ENCODE measurements at places on chromosomes 6 and 20.

GRCh38 chr6:110537208-110538123, 61.1 kb upstream of the SLC22A16 start:
- DNase-seq: no peak

- DNase-seq: no peak
Measured at GRCh38 chr6:11950109-11950508, 62.0 kb upstream of the HIVEP1 start.

DNA sequence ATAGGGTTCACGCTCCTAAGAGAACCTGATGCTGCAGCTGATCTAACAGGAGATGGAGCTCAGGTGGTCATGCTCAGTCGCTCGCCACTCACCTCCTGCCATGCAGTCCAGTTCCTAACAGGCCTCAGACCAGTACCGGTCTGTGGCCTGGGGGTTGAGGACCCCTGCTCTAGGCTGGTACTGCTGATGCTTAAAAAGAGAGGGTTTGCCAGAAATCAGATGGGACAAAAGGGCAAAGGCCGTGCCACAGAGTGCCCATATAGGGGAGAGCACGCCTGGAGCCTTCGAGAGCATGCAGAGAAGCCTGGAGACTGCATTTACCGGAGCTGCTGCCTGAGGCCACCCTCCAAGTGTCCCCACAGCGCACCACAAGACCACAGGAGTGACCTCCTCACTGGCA, 75.5 kb downstream of the PTPN1 start:
- no peak for DNase-seq

GRCh38 chr6:13624871-13625288, 9.7 kb downstream of the NOL7 start:
- DNase-seq: no peak

GRCh38 chr6:41649596-41649995, 11.3 kb downstream of the MDFI start:
- DNase-seq: peak; percentile 17

- DNase-seq: no peak
Measured at GRCh38 chr20:62337558-62338293, 29.4 kb downstream of the LAMA5 start.

DNA sequence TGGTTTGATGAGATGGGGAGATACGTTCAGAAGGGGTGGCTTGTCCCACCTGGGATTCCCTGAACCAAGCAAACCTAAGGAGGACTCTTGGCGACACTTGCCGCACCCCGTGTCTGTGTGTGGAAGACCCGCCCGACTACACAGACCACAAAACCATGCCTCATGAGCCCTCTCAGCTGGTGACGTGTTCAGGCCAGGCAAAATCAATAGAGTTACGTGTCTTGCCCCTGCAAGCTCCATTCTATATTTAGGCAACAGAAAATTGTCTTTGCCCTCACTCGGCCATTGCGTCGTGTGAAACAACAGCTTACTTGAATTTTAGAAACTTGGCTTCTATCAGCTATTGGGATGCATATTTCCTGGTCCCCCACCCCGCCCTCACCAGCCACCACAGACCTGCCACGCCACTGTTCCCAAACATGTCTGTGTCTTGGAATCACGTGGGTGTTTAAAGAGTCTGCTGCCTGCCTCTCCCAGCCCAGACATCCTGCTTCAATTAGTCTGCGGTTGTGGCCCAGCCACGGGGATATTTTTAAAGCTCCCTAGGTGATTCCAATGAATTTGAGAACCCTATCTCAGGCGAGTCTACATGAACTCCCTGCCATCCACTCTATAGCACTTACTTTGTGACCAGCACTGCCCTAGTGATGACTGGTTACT, 279.2 kb upstream of the EXOC2 start:
- no peak for DNase-seq

- peak; percentile 50 for DNase-seq
Measured at GRCh38 chr6:169824848-169825557, 73.6 kb downstream of the ERMARD start.

GRCh38 chr6:27605401-27606342, 132.8 kb upstream of the ZNF184 start:
- no peak for DNase-seq

GRCh38 chr6:13527671-13528056, 40.3 kb upstream of the GFOD1 start:
- DNase-seq: no peak

GRCh38 chr6:17250237-17250636, 30.9 kb upstream of the RBM24 start:
- no peak for DNase-seq
